ENCODE measurements at places on chromosomes 1 and 21.
A peak's percentile ranks its signal among the peaks of the same experiment; 100 is the strongest.

- peak; percentile 61 for DNase-seq
Observed at GRCh38 chr1:10378081-10378841, 20.6 kb upstream of the PGD start.

GRCh38 chr1:232014941-232015340 lies 388.4 kb downstream of the DISC1 start:
- DNase-seq, result no peak

DNA sequence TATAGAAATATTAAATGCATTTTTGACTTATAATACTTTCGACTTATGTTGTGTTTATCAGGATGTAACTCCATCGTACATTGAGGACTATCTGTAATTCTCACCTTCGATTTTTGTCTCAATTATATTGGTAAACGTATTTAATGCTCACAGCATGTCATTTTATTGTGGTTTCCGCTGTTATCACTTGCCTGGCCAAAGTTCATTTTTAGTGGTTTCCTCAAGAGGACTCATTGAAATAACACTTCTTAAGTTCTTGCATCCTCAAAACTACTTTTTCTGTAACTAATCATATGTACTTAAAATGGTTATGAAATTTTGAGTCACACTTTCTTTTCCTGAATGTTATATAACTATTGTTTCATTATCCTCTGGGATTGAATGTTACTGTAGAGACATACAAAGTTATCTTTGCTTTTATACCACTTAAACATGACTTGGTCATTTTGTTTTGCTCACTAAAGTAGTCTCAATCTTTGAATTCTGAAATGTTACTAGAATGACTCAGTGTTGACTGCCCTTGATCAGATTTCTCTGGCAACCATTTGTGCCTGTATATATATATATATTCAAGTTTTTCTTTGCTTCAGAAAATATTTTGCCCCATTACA lies 289.6 kb upstream of the PROX1 start:
- no peak for DNase-seq

GRCh38 chr1:37793773-37794371 lies at the start of gene MANEAL:
MANEAL (plus strand) TSS chr1:37793847; CDS start chr1:37794183, 336 bp downstream.
- peak; percentile 79 for DNase-seq

DNA sequence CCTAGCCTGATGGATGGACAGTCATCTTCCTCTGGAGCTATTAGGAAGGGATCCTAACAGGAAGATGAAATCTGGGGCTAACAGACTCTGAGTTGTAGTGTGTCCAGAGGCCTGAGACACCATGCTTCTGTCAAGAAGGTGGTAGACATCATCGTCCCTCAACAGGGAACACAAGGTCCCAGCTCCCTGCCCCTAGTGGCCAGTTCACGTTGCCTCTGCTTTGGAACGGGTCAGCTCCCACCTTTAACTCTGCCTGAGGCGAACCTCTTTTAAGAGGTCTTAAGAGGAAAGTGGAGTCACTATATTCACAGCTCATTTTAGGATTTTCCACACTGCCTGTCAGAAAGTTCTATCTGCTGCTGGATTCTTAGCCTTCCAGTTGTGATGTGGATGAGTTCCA lies 28.3 kb downstream of the LRRC71 start:
- no peak for DNase-seq

- DNase-seq, result no peak
Observed at GRCh38 chr1:32709476-32709875, 6.9 kb upstream of the SYNC start.

DNA sequence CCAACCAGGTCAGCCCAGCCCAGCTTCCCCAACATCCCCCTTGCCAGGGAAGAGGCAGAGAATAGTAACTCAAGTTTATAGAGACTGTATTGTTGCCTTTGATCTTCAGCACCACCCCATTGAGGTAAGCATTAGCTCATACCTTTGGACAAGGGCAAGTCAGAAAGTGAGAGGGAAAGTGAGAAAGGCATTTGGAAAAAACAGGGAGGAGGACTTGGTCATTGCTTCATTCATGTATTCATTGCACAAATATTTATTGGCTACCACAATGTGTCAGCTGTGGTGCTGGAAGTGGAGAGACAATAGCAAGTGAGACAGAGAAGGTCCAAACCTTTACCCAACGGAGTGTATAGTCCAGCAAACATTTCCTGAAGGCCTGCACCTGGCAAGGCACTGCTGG lies 561.2 kb downstream of the KIF26B start:
- DNase-seq, result no peak

DNA sequence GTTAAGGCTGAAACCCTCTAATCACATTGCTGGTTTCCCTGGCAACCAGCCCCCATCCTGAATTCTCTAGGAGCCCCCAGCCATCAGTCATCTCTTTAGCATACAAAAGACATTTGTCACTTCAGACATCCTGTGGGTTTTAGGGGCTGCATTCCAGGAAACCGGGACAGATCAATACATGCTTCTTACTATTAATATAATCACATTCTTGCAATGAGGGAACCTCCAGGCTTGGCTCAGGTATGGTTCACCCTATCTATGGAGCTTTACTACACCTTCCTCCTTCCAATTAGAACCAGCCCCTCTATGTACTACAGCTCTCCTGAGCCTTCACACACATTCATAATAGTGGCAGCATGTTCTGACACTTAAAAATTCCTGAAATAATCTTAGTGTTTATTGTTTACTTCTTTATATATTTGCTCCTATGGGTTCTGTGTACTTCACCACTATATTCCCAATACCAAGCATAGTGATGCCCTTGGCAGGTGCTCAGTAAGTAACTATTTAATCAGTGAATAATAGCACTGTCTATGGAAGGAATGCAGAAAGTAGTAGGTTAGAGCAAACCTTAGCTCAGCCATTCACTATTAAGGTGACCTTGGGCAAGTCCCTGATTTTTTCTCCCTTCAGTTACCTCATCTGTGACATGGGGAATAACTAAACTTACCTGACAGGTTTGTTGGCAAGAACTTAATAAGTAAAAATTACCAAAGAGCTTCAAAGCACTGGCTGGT lies 59.6 kb downstream of the ZNF678 start:
- no peak for DNase-seq

GRCh38 chr1:179824265-179824664 lies 53.3 kb downstream of the TOR1AIP2 start:
- no peak for DNase-seq

- no peak for DNase-seq
Observed at GRCh38 chr1:68206848-68207689, 25.3 kb downstream of the WLS start.

GRCh38 chr1:54124472-54124871 lies 28.3 kb downstream of the CDCP2 start:
- DNase-seq, result no peak

Measured in right cardiac atrium (tissue), 5 donors.